ENCODE measurements at places on chromosomes 5 and 9. TPM values are rescaled to one million over a fixed set of nuclear protein-coding genes. Genes with fewer than 3 reads are reported as not detected.

GRCh38 chr9:133782157-133783130, 44.3 kb upstream of the SARDH start:
- H3K27me3 ChIP-seq = no peaks in the 10 kb centered on the region
- H3K27ac ChIP-seq = no peak overlapping the region
- no peaks in the 10 kb centered on the region for H3K36me3 ChIP-seq
- no peaks in the 10 kb centered on the region for H3K4me1 ChIP-seq

DNA sequence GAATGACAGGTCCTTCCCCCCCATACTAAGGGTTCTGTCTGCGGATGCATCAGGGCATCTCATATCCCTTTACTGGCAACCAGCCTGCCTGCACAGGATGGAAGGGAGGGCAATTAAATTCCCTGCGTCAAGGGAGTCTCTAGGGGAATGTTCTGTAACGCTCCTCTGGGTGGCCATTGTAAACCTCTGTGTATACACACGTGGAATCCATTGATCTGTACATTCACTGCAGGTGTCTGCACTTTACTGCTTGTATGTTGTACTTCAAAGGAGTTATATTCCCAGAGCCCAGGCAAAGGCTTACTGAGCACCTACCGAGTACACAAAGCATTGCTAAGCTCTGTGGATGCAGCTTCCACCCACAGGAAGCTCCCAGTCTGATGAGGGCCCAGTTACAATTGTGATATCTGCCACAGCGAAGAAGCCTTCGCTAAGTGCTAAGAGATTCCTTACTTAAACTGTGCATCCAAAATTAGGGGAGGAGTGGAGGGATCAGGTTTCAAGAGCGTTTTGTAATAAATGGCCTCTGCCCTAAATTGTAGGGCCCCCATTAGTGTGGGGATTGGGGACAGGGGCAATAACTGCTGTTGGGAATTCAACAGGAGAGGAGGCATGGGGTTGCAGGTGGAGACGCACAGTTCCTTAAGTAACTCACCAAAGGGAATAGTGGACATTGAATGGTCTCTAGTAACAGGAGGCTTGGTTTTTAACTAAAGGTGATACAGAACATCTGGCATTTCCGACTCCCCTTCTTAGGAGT, 1.5 kb upstream of the RETREG1 start:
- H3K27ac ChIP-seq = no peak overlapping the region
- no peaks in the 10 kb centered on the region for H3K27me3 ChIP-seq
- no peak overlapping the region for H3K4me3 ChIP-seq
- no peaks in the 10 kb centered on the region for H3K36me3 ChIP-seq

- H3K27me3 ChIP-seq = no peaks in the 10 kb centered on the region
- no peak overlapping the region for H3K4me3 ChIP-seq
- no peaks in the 10 kb centered on the region for H3K36me3 ChIP-seq
- H3K27ac ChIP-seq = no peak overlapping the region
Measured at GRCh38 chr5:76292620-76293322, 110.3 kb upstream of the IQGAP2 start.

- no peaks in the 10 kb centered on the region for H3K36me3 ChIP-seq
- peak; percentile 53 for DNase-seq
- no peaks in the 10 kb centered on the region for H3K4me1 ChIP-seq
- H3K27ac ChIP-seq = no peak overlapping the region
- no peak overlapping the region for H3K4me3 ChIP-seq
Measured at GRCh38 chr5:170357955-170358444, 31.2 kb downstream of the KCNMB1 start.

DNA sequence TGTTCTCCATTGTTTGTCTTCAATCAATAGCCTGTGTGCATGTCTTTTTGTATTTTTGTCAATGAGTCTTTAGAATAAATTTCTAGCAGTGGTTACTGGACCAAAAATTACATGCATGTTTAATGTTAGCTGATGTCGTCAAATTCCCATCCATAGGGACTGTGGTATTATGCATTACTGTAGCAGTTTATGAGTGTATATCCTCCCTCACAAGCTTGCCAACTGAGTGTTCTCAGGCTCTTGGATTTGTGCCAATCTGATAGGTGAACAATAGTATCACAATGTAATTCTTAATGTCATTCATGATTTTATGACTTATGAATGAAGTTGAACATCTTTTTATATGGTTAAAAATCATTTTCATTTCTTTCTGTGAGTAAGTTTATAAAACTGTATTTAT, 13.0 kb downstream of the SNX24 start:
- H3K4me3 ChIP-seq = no peak overlapping the region
- no peaks in the 10 kb centered on the region for H3K4me1 ChIP-seq
- H3K27me3 ChIP-seq = no peaks in the 10 kb centered on the region
- no peaks in the 10 kb centered on the region for H3K36me3 ChIP-seq
- no peak overlapping the region for H3K27ac ChIP-seq

- H3K4me3 ChIP-seq = no peak overlapping the region
- no peaks in the 10 kb centered on the region for H3K27me3 ChIP-seq
- no peak for DNase-seq
- H3K27ac ChIP-seq = no peak overlapping the region
Measured at GRCh38 chr9:130144703-130145102, 27.5 kb upstream of the NCS1 start.

DNA sequence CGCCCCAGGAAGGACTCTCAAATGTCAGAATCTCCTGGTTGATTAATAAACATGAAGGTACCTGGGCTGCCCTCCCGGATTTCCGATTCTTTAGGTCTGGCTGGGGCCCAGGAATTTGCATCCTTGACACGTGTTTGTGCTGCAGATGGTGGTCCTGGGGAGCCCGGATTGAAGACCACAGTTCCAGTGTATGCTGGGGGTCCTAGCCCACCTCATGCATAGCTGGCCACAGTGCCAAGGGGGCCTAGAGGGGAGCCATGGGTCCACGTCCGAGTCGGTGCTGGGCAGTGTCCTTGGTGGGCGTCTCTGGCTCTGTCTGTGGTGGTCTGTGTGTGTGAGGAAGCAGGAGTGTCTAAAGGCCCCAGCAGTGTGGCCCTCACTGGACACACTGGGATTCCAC, 3.2 kb downstream of the NCS1 start:
- H3K27me3 ChIP-seq = no peaks in the 10 kb centered on the region
- no peaks in the 10 kb centered on the region for H3K36me3 ChIP-seq
- H3K27ac ChIP-seq = peak overlapping the region; percentile 81

DNA sequence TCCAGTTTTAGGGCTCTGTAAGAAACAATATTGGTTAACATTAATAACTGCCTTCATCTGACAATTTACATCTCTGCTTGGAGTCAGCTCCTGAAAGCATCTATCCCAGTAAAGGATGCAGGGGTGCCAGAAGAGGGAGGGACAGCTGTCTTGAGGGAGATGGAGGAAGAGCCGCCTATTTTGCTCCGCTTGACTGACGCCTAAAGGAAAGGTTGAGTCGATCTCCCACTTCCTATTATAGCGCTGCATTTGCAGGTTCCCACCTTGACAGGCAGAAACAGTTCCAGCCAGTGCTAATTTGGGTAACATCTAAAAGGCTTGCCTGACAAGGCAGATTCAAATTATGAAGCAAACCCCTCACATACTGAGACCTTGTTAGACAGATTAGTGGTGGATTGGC, 374.6 kb downstream of the SPATA31D1 start:
- H3K27me3 ChIP-seq = no peaks in the 10 kb centered on the region
- no peak overlapping the region for H3K27ac ChIP-seq
- no peak for DNase-seq
- no peaks in the 10 kb centered on the region for H3K36me3 ChIP-seq
- no peak overlapping the region for H3K4me3 ChIP-seq
- H3K4me1 ChIP-seq = no peaks in the 10 kb centered on the region

CKS2 gene
- 18.2 TPM for total RNA-seq

DNA sequence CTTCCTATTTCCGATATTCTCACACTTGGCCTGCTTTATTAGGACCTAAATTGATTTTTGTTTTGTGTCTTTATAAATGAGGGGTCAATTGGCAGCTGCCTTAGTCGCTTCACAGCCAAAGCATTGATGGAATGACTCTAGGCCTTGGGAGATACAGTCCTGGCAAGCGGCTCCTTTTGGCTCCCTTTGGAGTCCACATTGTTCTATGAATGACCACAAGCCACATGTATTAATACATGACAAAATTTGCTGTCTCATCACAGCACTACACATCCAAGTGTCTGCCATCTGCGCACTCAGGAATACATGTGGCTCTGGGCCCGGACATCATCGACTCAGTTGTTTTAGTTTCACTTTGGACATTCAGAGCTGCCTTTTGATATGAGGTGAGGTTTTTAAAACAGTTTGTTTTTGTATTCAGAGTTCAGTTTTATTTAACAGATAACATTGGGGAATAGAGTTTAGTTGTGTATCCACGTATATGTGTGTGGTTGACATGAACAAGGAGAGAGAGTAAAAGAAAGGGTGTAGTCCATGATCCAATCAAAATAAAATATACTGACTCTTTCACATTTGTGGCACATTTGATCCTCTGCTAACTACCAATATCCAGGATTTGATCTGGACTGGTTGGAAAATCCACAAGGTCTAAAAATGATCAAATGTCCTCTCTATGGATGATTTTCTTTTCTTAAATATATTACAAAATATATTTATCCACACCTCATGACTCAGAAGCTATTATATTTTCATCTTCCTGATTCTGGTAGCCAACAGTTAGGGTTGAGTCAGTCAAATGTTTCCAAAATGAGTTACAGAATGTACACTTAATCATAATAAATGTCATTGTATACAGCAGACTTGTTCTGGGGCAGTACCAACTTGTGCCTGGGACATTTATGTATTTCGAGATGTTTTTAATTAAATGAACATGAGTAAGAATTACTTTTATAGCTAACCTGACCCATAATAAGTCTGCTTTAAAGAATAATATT, 114.0 kb upstream of the MTAP start:
- no peaks in the 10 kb centered on the region for H3K27me3 ChIP-seq
- H3K4me3 ChIP-seq = no peak overlapping the region
- no peak overlapping the region for H3K27ac ChIP-seq
- no peak for DNase-seq
- no peaks in the 10 kb centered on the region for H3K36me3 ChIP-seq

DNA sequence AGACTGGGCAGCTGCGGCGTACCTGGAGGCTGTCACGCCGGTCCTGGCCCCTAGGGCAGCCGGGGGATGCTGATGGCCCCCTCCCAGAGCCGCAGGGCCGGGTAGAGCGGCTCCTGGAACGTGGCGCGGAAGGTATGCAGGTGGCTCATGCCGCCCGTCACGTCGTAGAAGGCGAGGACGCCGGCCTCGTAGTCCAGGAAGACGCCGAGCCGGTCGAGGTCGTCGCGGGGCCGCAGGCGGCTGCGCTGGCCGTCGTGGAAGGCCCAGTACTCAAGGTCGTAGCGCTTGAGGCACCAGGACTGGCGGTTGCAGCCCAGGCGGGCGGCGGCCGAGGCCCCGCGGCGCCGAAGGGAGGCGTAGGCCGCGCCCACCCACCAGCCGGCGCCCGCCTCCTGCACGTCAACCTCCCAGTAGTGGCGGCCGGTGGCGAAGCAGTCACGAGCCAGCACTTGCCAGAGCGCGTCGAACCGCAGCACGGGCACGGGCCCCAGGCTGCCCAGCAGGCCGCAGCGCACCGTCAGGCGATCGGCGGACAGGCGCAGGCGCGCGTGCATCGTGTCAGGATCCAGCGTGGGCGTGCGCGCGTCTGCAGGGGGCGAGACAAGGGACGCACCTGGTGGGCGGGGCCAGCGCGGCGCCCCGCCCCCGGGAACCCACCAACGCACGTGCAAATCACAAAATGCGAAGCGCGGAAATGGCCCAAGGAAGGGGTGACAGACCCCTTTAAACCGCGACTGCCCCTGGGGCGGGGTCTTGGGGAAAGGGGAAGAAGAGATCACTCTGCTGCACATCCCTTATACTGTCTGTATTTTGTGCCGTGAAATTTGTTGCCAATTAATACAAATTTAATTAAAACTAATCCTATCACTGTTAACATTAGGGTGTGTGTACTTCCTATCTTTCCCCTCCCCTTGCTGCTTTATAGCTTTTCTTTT, 31.2 kb downstream of the NANS start:
- H3K27me3 ChIP-seq = no peaks in the 10 kb centered on the region
- no peaks in the 10 kb centered on the region for H3K36me3 ChIP-seq
- no peak for DNase-seq
- peak overlapping the region; percentile 45 for H3K27ac ChIP-seq
- peak overlapping the region; percentile 33 for H3K4me3 ChIP-seq

SLCO4C1 gene
- total RNA-seq = 0.09 TPM

GRCh38 chr9:83334320-83334719, 203.9 kb downstream of the FRMD3 start:
- H3K4me3 ChIP-seq = no peak overlapping the region
- no peak overlapping the region for H3K27ac ChIP-seq
- peak; percentile 69 for DNase-seq
- no peaks in the 10 kb centered on the region for H3K27me3 ChIP-seq
- H3K36me3 ChIP-seq = no peaks in the 10 kb centered on the region
- no peaks in the 10 kb centered on the region for H3K4me1 ChIP-seq

LAMC3 gene
- total RNA-seq = 4.1 TPM

DNA sequence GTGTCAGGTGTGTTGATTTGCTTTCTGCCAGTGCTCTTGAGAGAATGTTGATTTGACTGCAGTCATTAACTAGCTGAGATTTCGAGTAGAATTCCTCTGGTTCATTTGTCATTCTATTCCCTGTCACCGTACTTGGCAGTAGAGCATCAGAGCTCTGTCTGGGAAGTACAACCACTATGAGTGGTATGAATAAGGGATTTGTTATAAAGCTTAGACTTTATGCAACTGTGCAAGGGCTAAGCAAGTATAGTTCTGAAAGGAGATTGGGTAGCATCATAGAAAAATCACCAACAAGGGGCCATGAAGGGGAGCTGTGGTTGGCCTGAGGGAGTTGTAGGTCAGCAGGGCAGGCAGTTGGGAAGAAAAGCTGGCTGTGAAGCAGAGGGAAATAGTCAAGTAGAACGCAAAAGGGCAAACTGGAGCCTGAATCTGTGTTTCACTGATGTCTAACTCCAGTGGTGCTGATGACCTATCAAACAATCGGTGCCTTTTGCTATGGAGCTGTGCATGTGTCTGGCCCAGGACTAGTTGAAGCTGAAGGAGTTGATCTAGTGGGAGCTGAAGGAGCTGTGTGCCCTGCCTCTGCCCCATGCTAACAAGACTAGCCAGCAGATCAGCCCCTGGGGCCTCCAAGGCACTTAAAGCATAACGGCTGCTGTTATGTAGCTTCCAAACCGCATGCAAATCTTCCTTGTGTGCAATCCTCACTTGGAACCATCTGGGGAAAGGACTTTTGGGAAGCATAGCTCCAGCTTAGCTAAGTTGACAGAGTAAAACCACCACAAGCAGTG, 110.0 kb downstream of the SLC28A3 start:
- H3K4me1 ChIP-seq = no peaks in the 10 kb centered on the region
- H3K27me3 ChIP-seq = no peaks in the 10 kb centered on the region
- H3K27ac ChIP-seq = no peak overlapping the region
- DNase-seq = no peak
- H3K4me3 ChIP-seq = no peak overlapping the region

PCDHGB3 gene
- total RNA-seq = 14.1 TPM

ANKRD34B gene
- total RNA-seq = not detected

GRCh38 chr5:123460296-123460729, 37.1 kb upstream of the CEP120 start:
- DNase-seq = no peak
- no peak overlapping the region for H3K4me3 ChIP-seq
- H3K27me3 ChIP-seq = no peaks in the 10 kb centered on the region
- no peak overlapping the region for H3K27ac ChIP-seq
- no peaks in the 10 kb centered on the region for H3K36me3 ChIP-seq
- H3K4me1 ChIP-seq = no peaks in the 10 kb centered on the region

SLC22A4 gene
- 0.26 TPM for total RNA-seq

GRCh38 chr5:151318850-151319732, 15.5 kb upstream of the SLC36A3 start:
- H3K36me3 ChIP-seq = no peaks in the 10 kb centered on the region
- H3K27ac ChIP-seq = no peak overlapping the region
